Esophagus squamous epithelium (tissue), 5 donors: ENCODE measurements at places on chromosomes 5 and 9.

DNA sequence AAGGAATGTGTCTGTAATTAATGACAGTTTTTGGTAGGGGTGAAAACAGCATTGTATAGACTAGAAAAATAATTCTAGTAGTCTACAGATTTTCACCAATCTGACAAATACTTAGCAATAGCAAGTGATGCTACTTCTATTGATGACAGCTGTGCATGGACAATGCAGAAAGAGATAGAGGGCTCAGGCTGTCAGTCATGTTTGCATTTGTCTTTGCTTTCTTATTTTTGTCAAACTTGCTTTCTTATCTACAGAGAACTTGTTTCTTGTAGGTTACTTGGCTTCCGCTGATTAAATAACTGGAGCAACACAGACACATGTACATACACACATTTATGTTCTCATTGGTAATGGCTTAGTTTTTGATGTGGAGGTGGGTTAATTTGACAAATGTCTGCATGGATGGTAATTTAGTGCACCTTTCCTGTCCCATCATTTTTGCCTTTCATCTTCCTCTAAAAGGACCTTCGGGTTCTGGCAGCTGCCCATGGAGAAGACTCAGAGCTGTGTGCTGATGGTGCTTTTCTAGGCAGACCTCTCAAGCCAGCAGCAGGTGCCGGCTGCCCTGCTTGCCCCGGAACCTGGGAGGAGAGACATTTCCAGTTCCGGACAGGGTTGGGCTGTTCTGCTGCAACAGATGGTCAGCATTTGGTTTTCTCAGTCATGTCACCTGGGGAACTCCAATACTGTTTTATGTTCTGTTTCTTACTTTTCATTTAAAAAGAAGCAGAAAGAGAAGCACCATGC lies 28.8 kb downstream of the CAMK4 start:
- DNase-seq = no peak

DNA sequence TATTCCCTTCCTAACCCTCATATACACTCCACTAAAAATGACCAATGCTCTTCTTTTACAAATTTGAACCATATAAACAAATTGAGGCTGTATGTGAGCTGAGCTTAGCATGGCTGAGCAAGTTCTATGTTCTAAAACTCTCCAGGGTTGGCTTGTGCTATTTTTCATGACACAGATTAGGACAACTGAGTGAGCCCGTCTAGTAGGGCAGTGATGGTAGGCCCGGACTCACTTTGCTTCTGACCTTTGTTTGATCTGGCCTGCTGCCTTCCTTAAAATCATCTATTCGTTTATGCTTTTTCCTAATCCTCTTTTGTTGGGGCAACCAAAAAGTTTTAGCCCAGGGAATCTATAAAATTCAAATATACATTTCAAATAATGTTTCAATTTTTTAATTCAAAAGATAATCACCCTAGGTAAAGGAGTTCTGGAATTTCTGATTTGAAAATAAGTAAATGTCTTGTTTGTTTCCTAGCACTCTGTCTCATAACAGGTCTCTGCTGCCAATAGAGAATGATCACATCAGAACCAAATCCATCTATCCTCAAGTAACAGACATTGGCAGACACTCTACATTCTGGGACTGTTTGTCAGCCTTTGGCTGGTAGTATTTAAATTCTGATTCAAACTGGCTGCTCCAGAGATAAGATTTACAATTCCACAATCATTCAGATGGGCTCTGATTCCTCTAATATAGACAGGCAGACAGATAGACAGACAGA lies 217.0 kb upstream of the TARS1 start:
- DNase-seq = no peak

GRCh38 chr5:108606185-108606584 lies 141.5 kb upstream of the FER start:
- no peak for DNase-seq

- DNase-seq = no peak
Measured at GRCh38 chr5:12557012-12557411, 652.8 kb upstream of the CTNND2 start.

GRCh38 chr5:9245071-9245470 lies 300.8 kb downstream of the SEMA5A start:
- DNase-seq = no peak

GRCh38 chr5:67639976-67640375 lies 443.4 kb upstream of the CD180 start:
- DNase-seq = no peak

- no peak for DNase-seq
Measured at GRCh38 chr5:37207802-37208201, 41.4 kb downstream of the CPLANE1 start.

DNA sequence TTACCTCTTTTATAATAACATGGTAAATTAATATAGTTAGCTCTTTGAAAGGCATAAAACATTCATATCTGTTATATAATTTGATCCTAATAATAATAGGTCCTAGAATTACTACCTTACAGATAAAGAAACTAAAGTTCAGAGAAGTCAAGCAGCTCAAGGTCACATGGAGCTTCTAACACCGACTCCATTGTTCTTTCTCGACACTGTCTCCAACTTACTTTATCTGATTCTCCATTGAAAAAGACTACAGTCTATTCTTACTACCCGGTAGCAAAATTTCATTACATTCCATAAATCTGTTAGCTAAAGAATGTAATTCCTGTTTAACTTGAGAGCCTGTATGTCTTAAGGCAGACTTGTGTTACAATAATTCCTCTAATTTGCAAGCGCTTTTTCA lies 96.3 kb upstream of the TMEM161B start:
- no peak for DNase-seq

- DNase-seq = no peak
Measured at GRCh38 chr5:131749723-131750470, 46.9 kb downstream of the FNIP1 start.

GRCh38 chr5:105684799-105685198 lies 1985.9 kb downstream of the EFNA5 start:
- no peak for DNase-seq

DNA sequence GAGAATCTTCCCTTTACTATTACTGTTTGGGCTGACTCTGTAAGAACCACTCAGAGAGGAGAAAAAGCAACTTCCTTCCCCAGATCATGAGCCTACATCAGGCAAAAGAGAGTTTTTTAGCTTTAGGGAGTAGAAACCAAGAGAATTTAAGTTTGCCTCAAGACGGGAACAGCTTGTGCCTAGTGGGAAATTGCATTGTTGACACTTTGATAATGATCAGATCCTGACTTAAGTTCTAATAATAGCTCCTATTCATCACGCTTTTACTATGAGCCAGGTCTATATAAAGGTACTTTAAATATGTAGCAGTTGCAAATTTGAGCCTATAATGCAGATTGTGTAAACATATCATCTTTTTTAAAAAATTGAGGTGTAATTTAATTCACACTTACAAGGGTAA lies 298.2 kb downstream of the MAN2A1 start:
- no peak for DNase-seq

- DNase-seq = no peak
Measured at GRCh38 chr5:151947931-151948608, 23.4 kb upstream of the GLRA1 start.

GRCh38 chr5:13249854-13250253 lies 694.6 kb downstream of the DNAH5 start:
- no peak for DNase-seq
